ENCODE measurements at places on chromosomes 16 and 17.

DNA sequence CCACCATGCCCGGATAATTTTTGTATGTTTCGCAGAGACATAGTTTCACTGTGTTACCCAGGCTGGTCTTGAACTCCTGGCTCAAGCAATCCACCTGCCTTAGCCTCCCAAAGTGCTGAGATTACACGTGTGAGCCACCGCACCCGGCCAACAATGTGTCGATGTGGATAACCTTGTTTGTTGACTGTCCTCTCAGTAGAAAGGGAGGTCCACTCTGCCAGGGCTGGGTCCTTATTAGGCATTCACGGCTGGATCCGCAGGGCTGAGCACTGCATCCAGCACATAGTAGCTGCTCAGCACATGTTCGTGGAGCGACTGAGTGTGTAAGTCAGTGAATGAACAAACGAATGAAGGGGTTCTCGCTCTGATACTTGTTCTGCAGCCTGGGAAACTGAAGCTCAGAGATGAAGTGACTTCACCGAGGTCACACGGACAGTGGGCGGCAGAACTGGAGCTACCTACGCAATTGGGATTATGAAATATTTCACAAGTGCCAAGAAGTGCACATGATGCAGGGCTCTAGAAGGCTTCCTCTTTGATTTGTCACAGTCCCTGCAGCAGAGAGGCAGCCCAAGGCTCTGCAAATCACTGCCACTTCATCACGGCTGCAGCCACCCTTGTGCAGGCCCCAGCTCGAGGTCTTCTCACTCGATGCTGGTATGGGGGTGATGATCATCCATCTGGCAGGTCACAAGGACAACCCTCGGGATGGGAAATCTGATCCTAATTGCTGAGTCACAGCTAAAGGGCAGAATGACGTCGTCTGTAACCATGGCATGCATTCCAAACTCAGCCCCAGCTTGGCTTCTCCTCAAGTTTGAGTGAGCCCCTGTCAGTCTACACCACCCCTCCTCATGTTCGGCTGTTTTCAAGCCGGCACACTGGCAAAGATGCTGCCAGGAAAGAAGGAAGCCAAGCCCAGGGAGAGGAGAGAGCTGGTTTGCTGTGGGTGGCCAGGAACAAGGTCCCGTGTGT, 28.0 kb upstream of the SNN start:
- DNase-seq = peak; percentile 99

GRCh38 chr16:6932871-6933385, 399.7 kb upstream of the RBFOX1 start:
- no peak for DNase-seq

DNA sequence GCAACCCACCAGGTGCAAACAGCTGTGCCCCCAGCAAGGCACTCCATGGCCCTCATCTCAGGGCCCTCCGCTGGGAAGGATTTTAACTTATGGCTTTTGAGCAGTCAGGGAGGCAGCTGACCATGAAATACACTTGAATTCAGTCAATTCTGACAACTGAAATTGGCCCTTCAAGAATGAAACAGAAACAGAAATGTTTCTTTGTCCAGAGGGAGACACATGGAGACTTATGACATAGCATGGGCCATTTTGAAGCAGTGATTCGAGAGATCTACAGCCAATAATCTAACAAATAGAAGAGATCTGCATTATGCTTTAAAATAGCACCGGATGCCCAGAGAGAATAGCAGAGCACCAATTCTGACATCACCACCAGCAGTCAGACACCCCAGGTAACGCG, 7.5 kb downstream of the CACNG1 start:
- DNase-seq = no peak

DNA sequence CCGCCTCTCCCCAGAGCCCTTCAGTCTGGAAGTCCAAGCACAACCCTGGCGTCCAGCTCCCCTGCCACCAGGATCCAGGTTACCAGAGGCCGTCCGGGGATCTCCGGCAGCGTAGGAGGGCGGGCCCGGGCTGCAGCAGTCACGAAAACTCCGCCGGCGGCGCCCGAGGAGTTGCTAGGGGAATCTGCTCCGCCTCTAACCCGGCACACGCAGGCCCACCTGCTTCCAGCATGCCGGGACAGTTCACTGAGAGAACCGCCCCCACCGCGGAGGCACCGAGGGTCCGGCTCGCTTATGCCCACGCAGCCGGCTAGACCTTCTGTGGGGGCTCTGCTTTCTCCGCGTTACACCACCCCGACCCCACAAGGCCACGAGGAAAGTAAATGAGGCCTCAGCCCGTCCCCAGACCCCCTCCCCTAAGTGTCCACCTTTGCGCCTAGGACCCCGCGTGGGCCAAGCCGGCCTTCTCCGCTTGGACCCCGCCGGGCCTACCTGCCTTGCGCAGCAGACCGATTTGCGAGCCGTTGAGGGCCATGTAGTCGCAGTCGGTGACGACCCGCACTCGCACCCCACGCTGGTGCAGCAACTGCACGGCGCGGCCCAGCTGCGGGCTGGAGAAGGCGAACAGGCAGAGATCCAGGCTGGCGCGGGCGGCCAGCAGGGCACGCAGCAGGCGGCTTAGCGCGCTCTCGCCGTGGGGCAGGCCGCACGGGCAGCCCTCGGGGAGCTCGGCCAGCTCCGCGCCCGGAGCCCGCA, 587 bp downstream of the PLD6 start:
- peak; percentile 39 for DNase-seq

DNA sequence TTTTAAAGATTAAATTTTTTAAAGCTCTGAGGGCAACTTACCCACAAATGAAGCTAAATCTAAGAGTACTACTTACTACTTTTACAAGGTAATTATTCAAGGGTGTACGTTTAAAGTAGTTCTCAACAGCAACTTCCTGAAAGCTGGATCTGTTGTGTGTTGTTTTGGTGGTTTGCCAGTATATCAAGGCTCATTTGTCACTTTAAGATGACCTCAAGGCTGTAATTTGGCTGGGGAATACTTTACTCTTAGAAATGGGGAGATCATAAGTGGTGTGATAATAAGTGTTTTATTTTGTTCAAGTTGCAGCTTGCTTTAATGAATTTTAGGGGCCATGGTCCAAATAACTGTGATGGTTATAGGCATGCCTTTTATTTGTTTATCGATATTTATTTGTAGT, 30.4 kb downstream of the AP2B1 start:
- DNase-seq = no peak

DNA sequence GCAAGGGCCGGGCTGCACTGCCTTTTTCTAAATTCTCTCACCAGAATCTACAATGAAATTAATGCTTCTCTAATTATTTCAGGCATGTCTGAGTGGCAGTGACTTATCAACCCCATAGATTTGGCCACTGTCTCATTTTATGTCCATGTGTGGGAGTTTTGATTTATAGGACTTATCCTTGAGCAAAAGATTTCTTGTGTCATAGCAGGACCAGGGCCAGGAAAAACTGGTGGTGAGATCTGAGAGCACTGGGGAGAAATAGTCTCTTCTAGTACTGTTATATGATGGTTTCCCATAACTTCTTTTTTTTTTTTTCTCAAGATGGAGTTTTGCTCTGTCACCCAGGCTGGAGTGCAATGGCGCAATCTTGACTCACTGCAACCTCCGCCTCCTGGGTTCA, 1.5 kb upstream of the KRT23 start:
- peak; percentile 67 for DNase-seq

DNA sequence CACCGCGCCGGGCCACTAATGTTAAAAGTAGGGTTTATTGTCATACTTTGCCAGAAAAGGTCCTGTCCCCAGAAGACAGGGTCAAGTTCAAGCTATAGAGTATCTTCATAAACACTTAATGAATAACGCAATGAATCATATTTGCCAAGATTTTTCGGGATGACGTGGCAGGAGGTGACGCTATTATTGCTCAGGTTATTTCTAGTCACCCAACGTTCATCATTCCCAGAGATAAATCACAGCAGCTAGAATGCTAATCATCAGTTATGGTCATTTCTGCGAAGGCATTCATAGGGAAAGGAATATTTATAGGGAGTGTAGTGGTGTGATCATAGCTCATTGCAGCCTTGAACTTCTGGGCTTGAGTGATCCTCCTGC, 2.0 kb downstream of the TMC5 start:
- peak; percentile 63 for DNase-seq

DNA sequence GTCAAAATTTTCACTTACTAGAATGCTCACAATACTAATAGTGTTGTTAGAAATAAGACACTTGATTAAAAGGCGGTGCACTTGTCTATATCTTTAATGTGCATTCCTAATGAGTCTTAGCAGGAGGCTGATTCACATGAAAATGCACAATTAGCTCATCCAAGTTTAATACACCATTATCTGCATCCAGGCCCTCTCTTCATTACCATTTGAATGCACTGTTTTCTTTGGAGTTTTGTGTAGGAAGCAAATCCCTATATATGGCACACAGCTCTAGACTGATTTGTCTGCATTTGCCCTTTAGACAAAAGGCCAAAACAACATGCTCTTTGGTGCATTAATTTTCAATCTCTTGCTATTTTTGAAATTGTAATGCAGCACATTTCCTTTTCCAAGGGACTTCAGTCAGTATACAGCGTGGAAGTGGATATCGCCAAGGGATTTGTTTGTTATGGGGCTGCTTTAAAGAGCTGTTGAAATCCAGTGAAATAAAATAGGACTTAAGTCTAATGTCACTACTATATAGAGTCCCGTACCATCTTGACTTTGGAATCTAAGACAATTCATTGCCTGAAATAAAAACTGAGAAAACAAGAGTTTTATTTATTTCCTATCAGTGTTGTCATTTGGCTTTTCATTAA, 257.6 kb upstream of the CPHXL start:
- no peak for DNase-seq

DNA sequence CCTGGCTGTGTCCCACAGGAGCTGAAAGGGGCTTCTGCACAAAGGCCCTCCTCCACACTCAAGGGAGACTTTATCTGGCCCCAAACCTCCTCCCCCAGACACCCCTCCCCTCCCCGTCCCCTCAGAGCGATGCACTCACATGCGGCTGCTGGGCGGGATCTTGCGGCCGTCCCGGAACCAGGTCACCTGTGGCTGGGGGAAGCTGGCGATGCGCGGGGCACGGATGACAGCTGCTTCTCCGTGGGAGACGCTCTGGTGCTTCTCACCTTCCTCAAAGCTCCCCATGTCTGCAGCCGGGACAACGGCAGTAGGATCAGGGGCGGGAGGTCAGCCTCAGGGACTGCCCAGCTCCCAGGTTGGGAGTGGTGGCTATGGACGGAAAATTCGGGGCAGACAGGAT, 144.0 kb upstream of the CDC42EP4 start:
- DNase-seq = no peak

All from fibroblast of mammary gland (primary cell).